ENCODE measurements at places on chromosomes 5 and 9.

DNA sequence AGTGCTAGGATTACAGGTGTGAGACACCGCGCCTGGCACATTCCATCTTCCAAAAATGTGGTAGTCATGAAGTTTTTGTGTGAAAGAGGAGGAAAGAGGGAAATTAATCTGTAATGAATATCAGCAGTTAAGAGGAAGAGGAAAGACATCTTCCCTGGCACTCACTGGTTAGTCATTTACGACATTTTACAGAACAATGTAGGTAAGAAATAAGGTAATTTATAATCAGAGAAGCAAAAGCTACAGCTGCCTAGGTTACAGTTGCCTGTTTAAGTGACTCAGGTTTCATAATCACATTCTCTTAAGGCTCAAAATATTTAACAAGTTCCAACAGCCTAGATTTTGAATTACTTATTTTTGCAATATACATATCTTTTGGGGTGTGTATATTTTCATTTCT, 26.9 kb downstream of the CNOT6 start:
- no peak for DNase-seq

GRCh38 chr9:5863092-5863746, 27.5 kb upstream of the MLANA start:
- no peak for DNase-seq

DNA sequence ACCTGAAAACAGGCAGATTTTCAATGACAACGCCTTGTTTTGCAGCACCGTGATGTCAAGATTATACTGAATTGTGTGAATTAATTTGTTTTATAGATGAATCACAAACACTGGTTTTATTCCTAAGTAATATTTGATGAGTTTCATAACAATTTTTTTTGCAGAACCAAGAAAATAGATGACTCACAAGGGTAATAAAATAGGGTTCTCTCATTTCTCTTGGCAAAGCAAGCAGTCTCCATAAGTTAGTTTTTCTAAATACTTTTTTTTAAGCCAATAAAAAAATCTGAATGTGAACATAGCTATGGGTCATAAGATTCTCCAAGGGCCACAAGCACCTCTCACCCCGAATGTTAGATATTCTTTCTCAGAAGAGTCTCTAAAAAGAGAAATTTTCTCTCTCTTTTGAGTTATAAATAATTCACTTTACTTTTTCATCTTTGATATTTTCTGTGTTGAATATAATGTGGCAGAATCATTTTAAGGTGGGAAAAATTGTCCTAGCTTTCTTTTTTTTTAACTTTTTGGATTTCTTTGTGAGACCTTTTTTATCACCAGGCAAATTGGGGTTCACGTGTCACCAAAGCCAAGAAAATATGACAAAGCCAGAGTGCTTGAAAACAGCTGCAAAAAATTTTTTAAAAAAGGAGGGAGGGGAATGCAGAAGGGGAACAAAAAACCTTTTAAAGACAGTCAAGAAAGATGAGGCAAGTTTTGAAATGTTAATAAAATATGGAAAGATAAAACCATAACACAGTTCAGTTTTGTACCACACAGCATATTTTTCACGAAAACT, 174.6 kb upstream of the DAPK1 start:
- DNase-seq, result no peak

- DNase-seq, result no peak
Observed at GRCh38 chr5:125026867-125027731, 280.7 kb upstream of the ZNF608 start.

DNA sequence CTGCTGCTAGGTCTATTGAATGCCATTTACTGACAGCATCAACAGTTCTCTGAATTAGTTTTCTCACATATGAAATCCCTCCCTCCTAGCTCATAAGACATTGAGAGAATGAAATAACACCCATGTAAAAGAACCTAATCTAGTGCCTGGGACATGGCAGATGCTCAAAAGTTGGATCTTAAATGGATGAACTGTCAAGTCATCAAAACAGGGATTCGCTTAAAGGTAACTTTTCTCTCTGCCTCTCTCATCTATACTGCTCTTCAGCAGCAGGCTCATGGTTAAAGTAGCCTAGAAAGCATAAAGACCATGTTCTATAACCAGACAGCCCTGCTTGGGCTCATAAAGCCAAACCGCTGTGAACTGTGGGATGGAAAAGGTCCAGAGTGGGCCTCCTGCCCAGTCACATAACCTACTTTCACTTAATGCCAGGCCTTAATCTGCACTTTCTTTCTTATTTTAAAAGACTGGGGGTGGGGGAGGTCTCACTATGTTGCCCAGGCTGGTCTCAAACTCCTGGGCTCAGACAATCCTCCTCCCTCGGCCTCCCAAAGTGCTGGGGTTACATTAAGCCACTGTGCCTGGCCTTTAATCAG, 3.7 kb downstream of the TMEM245 start:
- DNase-seq, result no peak

GRCh38 chr5:1265461-1266455, 29.1 kb downstream of the TERT start:
- DNase-seq, result no peak

DNA sequence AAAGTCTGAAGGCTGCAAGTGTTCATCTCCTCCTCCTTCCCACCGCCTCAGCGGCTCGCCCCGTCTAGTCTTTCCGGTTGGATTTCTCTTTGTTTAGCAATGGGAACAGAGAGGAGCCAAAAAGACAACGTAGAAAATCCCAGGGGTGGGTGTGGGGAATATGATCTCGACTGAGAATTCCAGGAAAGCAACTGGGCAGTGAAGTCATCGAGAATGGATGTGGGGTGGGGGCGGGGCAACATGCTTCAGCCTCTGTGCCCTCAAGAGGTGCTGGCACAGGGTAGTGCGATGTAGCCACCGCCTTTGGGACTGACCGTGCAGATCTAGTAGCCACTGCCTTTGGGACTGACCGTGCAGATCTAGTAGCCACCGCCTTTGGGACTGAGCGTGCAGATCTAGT, 12.9 kb downstream of the MSX2 start:
- no peak for DNase-seq

DNA sequence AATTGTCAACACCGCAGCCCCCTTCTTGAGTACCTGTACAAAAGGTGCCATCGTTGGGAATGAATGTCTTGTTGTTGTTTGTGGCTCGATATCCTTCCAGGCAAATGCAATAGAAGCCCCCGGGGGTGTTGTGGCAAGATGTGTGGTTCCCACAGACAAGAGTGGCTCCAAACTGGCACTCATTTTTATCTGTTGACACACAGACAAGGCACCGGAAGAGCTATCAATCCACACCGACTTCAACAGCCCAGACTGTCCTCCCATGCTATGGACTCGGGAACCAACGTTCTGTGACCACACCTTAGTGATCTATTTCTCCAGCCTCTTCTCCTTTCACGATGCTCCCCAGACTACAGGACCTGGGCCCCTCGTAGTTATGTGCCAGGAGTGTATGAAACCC, 25.9 kb downstream of the SUSD1 start:
- DNase-seq, result no peak

- DNase-seq, result no peak
Observed at GRCh38 chr9:129885018-129885669, 49.9 kb downstream of the USP20 start.

GRCh38 chr5:95808686-95809413, 13.7 kb downstream of the GLRX start:
- DNase-seq, result no peak

- no peak for DNase-seq
Observed at GRCh38 chr5:68994645-68995044, 99.2 kb upstream of the SLC30A5 start.

DNA sequence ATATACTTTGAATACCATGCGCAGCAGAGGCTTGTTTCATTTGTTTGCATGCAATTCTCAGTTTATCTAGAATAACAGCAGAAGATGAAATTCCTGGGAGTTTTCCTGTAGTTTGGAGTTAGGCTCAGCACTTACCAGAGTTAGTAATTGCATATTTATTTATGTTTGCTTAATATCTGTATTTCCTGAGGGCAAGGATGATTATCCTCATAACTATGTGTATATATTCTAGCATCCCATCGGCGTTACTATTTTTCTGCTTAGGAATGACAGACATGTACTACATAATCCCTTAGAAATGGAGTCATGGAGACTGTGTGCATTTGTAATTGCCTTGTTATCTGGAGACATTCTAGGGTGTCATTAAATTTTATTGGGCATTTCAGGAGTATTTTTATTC, 1184.8 kb downstream of the DTWD2 start:
- peak; percentile 81 for DNase-seq

DNA sequence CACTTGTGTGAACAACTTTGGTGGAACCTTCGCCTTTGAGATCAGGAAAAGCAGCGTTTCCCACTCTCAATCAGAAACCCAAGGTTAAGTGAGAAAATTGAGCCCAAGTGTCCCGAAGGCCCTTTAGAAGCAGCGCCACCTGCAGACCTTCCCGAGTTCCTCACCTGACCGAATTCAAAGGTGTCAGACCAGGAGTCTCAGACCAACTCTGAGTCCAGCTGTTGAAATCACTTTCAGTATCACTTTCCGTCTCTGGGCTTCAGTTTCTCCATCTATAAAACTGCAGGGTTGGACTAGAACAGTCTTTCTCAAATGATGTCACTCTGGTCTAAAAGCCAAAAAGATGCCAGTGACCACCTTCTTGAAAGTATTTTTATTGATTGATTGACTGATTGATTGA, 31.7 kb upstream of the GRHPR start:
- DNase-seq, result no peak

DNA sequence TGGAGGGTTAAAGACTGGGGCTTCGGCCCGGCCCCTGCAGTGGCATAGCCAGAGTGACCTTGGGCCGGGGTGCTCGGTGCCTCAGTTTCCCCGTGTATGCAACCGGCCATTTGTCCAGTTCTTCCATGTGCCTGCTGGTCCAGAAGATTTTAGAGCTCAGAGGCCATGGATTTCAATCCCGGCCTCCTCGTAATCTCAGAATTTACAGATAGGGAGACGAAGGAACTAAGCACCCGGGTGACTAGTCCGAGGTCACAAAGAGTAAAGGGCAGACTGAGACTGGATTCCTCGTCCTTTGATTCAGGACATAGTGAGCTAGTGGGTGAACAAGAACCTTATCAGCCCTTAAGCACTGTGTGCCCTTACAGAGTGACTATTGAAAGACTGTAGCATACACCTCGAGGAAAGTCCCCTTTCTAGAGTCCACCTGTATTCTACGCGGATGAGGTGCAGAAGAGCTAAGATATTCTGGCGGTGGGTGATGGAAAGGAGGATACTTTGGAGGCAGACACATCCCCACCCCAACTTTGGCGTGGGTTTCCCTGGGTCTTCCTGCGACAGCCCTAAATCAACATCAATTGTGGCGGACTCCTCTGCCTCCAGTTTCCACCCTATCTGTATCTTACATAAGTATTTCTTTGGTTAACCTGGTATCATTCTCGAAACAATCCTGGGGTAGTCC, 597 bp downstream of the SLC31A1 start:
- DNase-seq, result no peak

GRCh38 chr5:42943931-42944631, 96.0 kb downstream of the ANXA2R start:
- no peak for DNase-seq

DNA sequence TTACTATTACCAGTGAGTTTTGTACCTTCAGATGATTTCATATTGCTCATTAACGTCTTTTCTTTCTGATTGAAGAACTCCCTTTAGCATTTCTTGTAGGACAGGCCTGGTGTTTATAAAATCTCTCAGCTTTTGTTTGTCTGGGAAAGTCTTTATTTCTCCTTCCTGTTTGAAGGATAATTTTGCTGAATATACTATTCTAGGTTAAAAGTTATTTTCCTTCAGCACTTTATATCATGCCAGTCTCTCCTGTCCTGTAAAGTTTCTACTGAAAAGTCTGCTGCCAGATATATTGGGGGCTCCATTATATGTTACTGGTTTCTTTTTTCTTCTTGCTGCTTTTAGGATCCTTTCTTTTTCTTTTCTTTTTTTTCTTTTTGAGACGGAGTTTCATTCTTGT, 13.3 kb downstream of the CDK7 start:
- no peak for DNase-seq

DNA sequence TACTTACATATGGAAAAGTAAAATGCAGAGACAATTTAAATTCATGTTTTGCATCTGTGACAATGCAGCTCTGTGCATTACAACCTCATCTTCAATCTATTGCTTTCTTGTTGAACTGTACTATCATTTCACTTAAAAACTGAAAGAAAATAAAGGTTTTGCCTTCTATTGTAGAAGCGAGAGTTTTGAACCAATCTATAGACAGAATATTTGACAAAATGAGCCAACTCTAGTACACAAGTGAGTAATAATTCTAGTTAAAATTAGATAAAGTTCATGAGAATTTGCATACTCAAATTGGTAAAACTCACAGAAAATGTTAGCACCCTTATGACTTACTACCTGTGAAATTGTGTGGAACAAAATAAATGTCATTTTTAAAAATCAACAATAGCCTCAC, 123.7 kb downstream of the EDIL3 start:
- no peak for DNase-seq

DNA sequence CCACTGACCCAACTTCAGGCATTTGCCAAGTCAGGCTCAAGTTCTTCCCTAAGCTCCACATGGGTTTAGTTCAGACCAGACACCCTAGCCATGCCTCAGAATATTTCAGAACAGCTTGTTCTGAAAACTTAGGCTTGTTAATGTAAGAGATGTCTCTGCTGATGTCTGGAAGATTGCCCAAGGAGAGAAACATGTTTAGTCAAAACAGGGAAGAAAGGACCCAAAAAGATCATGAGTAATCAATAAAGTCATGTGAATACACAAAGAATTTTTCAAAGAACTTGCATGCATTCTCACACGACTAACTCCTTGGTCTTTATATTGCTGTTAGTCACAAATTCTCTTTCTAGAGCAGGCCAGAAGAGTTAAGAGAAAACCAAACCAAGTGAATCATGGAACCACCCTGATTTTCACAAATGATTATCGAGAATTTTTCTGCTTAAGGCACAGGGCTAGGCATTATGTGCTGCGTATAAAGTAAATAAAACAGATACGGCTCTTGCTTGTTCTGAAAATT, 158.1 kb upstream of the HMHB1 start:
- DNase-seq, result no peak

GRCh38 chr5:163730206-163730756, 224.9 kb downstream of the MAT2B start:
- no peak for DNase-seq

GRCh38 chr9:125754096-125754495, 6.9 kb downstream of the PBX3 start:
- no peak for DNase-seq

GRCh38 chr9:72445306-72445995, 76.0 kb upstream of the TMC1 start:
- DNase-seq, result no peak

GRCh38 chr5:79091064-79091463, 20.5 kb upstream of the BHMT start:
- DNase-seq, result no peak

DNA sequence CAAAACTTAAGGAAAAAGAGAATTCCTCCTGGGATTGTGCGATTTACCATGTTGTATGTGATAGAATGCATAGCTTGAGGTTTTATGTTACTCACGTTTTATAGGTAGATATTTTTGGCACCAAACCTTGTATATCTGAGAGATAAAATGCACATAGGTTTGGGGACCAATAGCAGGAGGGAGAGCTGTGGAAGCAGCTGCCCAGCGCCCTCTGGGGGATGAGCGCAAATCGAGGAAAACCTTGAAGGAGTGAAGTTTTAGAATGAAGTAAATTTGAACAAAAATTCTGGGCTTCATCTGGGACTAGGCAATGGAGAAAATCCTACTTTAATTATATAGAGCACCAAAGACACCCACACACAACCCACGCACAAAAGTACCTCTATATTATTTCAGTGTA, 197.0 kb downstream of the ADCY2 start:
- no peak for DNase-seq

- DNase-seq, result no peak
Observed at GRCh38 chr9:20702570-20702969, 18.5 kb downstream of the FOCAD start.

- DNase-seq, result no peak
Observed at GRCh38 chr5:95114305-95114704, 170.6 kb downstream of the MCTP1 start.

GRCh38 chr9:121207371-121207940, 5.8 kb upstream of the RAB14 start:
- DNase-seq, result no peak

All from amniotic stem cell (primary cell).